ENCODE measurements at places on chromosomes 7 and 10.
A peak's percentile ranks its signal among the peaks of the same experiment; 100 is the strongest.

- peak; percentile 69 for DNase-seq
Observed at GRCh38 chr7:100896732-100897608, 1.3 kb upstream of the ACHE start.

GRCh38 chr10:28566458-28567015 is 33.6 kb downstream of the WAC start:
- no peak for DNase-seq

- DNase-seq = peak; percentile 54
Observed at GRCh38 chr7:30412782-30413504, 65.6 kb downstream of the NOD1 start.

DNA sequence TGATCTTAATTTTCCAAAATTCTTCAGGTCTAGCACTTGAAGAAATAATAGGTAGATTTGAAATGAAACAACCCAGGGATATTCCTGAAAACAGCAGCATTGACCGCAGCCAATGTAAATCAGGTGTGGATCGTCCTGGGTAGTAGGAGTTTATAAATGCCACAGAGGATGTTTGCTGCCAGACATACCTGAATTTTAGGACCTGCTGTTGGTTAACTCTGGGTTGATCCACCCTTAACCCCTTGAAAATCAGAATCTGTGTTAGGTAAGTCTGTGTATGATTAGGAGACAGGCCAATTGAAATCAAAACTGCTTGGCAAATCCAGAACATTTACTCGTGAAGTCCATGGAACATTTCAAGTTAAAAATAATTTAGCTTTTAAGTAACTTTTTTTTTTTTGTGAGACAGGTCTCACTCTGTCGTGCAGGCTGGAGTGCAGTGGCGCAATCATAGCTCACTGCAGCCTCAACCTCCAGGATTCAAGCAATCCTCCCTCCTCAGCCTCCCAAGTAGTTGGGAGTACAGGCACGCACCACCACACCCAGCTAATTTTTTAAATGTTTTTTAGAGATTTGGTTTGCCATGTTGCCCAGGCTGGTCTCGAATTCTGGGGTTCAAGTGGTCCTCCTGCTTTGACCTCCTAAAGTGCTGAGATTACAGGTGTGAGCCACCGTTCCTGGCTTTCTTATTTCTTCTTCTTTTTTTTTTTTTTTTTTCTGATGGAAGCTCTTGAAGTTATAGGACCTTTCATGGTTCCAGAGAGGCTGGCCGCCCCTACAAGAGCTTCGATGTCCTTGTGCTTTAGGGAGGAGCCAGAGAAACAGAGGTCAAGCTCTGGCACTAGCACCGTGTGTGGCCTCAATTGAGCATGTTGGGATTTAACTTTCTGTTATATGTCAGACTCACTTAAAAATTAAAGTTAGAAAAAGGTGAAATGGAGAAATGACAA is 2.0 kb downstream of the POR start:
- no peak for DNase-seq

GRCh38 chr7:131196803-131197202 is 130.9 kb upstream of the MKLN1 start:
- DNase-seq = no peak

GRCh38 chr7:30468041-30468440 is 10.5 kb downstream of the NOD1 start:
- no peak for DNase-seq

- no peak for DNase-seq
Observed at GRCh38 chr10:95693071-95693667, 558 bp downstream of the TCTN3 start.

GRCh38 chr10:21524131-21524525 is 1.4 kb downstream of the SKIDA1 start:
- DNase-seq = no peak

DNA sequence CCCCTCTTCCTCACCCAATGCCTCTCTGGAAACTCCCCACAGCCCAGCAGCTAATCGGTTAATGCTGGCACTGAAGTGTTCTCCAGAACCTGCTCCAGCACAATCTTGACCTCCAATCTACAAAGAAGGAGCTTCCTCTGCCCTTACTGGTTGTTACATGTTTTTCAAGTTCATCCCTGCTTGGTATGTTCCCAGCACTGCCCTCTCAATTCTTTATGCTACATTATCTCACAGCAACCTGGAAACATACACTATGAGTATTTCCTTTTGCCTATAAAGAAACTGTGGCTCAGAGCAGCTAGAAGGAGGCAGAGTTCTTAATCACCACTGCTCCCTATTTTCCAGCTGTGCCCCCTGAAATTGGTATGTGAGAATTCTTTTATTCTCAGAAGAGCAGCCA is 84.1 kb upstream of the KMT2E start:
- DNase-seq = no peak

- no peak for DNase-seq
Observed at GRCh38 chr7:68730964-68731363, 867.3 kb upstream of the AUTS2 start.

DNA sequence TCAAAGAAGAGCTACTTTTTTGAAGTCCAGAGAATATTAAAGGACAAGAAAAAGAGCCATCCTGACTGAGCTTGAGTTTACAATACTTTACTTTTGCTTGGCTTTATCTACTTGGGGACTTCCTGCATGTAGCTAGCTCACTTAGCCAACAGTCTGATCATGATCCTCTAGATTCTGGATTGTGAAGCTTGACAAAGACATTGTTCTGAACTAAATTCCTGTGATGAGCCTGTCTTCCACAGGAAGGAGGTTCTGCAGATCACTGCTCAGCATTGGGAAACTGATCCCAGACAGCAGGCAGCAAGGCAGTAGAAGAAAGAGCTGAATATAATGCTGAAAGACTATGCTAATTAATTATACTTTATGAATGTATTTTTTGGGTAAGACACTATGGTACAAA is 296.4 kb downstream of the DGKB start:
- DNase-seq = no peak

DNA sequence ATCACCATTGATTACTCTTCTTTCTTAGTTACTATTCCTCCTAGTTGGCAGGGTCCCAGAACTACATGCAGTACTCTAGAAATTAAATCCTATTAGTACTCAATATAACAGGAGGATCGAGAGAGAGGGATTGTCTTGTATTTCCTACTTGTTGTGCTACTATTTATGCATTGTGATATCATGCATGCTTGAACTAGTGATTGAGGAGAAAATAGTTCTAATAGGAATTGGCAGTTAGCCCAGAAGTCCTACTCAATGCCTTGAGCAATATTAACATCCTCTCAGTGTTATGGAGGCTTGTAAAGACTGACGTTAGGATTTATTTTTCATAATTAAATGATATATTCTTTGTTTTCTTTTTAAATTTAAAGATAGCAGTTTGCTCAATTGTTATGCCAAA is 67.4 kb downstream of the FOXP2 start:
- DNase-seq = no peak

GRCh38 chr7:2529161-2530070 is 9.8 kb downstream of the LFNG start:
- no peak for DNase-seq

GRCh38 chr7:1446620-1447032 is 12.6 kb downstream of the MICALL2 start:
- DNase-seq = no peak

- no peak for DNase-seq
Observed at GRCh38 chr7:118046086-118046485, 137.9 kb upstream of the LSM8 start.

DNA sequence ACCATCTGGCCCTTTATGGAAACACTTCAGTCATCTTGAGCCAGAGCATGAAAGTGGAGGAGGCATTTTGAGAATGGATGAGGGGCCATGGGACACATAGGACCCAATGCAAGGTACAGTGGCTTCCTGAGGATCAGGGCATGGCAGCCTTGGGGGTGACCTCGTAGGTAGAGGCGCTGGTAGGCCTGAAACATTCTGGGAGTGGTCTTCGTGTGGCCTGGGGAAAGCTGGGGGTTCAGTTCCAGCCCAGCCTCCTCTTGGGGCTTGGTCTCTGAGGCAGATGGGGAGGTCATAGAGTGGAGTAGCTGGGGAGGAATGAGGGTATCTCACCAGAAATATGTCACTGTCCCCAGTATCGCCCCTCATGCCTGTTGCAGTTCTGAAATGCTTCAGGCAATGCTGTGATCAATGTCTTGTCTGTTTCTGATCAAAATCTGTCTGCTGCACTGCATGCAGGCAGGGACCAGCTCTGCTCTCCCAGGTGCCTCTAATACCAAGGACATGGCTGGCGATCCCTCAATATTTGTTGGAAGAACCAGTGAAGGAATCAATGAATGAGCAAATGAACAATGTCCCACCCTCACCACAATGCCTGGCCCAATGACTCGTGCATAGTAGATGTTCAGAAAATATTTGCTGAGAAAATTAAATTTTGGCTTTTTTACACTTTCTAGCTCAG is 90.9 kb downstream of the CHST15 start:
- no peak for DNase-seq

DNA sequence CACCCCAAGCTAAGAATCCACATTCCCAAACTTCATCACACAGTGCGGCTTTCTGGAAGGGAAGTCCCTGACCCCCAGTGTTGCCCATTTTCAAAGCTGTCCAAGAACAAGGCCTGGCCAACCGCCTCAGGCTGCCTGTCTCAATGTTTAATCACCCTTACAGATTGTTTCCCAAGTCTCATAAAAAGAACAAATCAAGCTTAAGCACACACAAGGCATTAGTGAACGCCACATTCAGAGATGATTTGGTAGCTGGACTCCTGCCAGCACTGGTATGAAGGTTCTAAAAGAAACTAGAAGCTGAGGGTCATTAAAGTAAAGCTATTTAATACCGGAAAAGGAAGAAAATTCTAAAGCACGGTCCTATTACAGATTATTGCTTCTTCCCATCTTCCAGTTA is 35.6 kb downstream of the C10orf90 start:
- DNase-seq = no peak

GRCh38 chr10:19782430-19783089 is 33.7 kb upstream of the PLXDC2 start:
- DNase-seq = no peak

GRCh38 chr10:104690959-104691358 is 49.9 kb downstream of the SORCS3 start:
- no peak for DNase-seq

DNA sequence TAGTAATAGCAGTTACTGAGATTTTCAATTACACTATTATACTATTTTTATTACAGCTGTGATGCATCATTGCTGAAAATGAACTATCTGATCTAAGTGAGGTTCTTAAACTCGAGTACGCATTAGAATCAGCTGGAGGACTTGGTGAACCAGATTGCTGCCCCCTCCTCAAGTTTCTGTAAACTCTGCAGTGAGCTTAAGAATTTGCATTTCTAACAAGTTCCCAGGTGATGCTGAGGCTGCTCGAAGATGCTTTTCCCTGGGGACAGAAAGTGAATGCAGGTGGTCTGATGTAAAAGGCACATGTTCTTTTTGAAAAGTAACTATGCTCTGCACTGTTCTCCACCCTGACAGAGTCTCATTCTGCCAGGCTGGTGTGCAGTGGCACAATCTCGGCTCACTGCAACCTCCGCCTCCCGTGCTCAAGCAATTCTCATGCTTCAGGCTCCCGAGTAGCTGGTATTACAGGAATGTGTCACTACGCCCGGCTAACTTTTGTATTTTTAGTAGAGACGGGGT is 12.5 kb downstream of the RNF133 start:
- no peak for DNase-seq

DNA sequence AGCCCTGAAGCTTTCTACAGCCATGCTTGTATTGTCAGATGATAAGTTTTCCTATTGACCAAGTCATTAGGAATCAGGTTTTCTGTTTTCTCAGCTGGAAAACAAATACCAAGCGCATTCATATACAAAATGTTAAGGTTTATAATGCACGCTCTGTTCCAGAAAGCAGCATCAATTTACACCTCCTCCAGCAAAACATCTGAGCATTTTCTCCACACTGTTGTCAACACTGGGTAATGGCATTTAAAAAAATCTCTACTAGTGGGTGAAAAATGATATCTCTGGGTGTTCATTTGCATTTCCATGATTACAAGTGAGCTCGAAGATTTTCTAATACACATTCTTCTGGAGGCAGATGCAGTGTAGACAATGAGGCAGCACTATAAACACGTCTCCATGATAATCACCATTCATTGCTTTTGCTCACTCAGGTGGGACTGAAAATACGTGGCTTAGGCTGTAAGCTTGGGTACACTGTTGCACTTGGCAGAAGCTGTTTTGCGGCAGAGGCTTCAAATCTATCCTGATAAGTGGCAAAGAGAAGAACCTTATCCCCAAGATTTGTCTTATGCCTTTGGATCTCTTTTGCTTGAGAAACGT is 114.8 kb upstream of the PLPP4 start:
- DNase-seq = no peak

GRCh38 chr10:7407368-7408290 is 3.2 kb downstream of the SFMBT2 start:
- peak; percentile 42 for DNase-seq

All from frontal cortex (tissue), 4 donors.